ENCODE measurements at places on chromosomes 6 and 20.

DNA sequence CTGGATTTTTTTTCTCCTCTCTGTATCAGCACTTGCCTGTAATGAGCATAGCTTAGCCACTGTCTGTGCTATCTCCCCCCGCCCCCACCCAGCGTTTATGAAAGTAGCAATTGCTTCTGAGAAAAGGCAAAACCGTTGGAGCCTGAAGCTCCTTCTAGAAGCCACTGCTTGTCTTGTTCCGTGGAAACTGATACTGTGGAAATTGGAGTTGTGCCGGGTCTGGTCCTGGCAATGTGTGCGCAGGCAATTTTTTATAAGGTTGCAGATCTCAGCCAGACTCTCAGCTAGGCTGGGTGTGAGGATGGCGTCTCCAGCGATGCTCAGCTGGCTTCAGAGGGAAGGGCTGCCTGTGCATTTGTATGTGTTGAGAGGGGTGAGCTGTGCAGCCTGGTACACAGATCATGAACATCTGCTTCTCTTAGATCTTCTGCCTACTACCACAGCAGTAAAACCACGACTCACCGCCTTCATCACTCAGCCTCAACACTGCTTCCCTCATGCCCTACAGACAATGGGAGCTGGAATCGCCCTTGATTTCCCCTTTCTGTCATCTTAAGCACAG lies 72.4 kb upstream of the GTSF1L start:
- DNase-seq: peak; percentile 6

- no peak for DNase-seq
Measured at GRCh38 chr20:22795871-22796270, 211.5 kb upstream of the FOXA2 start.

DNA sequence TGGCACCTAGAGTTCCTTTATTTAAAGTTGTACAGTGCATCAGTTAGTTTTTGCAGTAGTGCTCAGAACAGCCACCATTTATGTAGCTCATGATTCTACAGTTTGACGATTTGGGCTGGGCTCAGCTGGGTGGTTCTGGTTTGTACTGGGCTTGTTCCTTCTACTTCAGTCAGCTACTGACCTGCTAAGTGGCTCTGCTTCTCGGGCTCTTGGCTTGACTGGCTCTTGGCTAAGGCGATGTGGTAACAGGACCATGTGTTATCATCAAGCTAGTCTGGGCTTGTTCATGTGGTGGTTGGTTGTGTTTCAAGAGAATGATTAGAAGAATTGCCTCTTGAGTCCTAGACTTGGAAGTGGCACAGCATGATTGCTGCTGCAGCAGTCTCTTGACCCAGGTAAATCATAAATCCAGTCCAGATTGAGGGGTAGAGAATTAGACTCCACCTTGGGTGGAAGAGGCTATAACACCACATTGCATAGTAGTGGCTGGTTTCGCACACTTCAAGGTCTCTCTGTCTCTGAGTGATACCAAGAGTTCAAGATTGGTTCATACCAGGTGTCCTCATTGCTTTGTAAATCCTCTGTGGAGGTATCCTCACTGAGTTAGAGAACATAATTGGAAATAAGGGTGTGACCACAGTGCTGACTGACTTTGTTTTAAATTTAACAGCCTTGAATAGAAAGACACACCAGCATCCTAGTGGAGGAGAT lies 253.0 kb downstream of the ARID1B start:
- DNase-seq: no peak

DNA sequence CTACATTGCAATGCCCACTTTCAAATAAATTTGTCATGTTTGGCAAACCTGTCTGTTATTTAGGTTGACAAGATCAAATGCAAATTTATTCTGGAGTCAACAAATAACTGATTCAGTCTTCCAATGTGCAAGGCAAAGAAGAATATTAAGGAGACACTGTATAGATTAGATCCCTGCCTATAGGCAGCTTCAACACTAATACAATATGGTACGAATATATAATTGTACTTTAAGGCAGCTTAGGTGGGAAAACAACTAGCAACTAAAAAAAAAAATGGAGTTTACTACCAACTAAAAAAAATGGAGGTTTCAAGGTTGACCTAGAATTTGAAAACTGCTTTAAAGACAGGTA lies 1.7 kb upstream of the PHF10 start:
- no peak for DNase-seq

GRCh38 chr6:45436544-45437438 lies 59.1 kb upstream of the SUPT3H start:
- DNase-seq: peak; percentile 92

DNA sequence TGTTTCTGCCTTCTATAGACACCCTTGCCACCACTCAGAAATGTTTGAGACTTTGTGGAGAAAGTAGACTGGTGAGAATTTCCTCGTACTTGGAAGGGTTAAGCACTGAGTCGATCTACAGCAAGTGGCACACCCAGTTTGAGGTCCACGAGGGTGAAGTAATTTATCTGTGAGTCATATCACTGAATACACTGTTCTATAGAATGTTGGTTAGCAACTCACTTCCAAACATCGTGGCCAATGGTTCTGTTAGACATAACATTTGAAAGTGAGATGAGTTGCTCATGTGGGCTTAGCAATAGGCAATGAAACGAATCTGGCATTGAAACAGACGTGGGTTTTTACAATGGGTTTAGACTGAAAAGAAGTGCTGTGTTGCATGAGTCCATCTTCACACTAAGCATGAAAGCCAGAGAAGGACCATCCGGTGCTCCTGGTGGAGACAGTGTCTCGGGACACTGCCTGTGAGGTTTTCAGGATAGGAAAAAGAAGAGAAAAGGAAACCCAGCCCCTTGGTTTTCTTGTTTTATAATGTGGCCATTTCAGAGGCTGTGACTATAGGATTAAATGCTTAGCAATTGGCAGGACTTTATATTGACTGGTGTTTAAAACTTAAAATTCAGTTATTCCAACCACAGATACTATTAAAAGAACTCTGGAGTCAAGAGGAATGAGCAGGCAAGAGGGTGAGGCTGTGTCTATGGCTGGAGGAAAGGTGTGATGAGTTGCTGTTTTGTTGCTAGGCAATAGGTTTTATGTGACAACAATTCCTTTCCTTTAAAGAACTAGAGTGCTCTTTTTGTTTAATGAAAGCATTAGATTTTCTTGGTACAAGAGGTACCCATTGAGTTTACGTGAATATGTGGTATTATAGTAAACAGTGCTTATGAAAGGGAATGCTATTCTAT lies 31.0 kb upstream of the EZR start:
- DNase-seq: peak; percentile 92

DNA sequence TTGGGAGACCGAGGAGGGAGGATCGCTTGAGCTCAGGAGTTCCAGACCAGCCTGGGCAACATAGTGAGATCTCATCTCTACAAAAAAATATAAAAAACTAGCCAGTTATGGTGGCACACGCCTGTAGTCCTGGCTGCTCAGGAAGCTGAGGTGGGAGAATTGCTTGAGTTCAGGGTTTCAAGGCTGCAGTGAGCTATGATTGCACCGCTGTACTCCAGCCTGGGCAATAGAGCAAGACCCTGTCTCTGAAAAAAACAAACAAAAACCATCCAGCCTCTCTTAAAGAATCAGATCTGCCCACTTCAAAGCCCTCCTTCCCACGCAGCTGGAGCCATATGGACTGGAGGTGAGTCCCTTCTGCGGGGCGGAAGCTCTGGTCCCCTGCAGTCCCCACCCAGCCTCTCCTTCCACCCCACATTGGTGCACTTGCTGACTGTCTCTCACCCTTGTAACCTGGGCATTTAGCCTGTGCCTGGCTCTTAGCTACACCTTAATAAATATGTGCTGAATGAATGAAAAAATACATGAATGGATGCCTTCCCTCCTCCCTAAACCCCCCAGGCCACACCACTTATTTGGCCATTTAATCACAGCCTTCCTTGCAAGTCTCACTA lies 7.2 kb upstream of the PARD6B start:
- DNase-seq: no peak

DNA sequence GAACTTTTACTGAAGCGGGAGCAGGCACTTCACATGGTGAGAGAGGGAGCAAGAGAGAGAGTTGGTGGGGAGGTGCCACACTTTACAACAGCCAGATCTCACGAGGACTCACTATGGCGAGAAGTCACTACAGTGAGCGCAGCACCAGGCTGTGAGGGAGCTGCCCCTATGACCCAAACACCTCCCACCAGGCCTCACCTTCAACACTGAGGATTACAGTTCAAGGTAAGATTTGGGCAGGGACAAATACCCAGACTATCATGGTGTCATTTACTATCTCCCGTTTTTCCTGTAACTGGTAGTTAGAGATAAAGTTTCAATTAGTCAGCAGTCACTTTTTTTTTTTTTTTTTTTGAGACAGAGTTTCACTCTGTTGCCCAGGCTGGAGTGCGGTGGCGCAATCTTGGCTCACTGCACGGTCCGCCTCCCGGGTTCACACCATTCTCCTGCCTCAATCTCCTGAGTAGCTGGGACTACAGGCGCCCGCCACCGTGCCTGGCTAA lies 7.8 kb downstream of the RBCK1 start:
- no peak for DNase-seq

- DNase-seq: no peak
Measured at GRCh38 chr6:168047841-168048723, 30.9 kb downstream of the FRMD1 start.

- DNase-seq: peak; percentile 9
Measured at GRCh38 chr6:117264692-117265409, 507 bp upstream of the VGLL2 start.

DNA sequence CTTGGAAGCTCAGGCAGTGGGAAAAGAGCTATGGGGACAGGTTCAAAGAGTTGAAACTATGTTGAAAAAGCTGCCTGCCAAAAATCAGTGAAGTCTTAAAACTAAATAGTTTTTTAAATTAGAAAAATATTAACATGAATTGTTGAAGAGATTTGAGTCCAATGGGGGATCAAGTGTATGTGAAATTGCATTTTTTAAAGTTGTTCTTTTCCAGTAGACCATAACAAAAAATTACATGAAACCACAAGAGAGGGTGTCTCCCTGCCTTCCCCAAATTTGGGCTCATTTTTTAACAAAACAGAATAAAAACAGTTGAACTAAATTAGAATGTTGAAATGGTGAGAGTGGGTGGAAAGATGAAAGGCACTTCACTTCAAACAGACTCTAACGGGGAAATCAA lies 31.5 kb upstream of the COL10A1 start:
- DNase-seq: no peak

DNA sequence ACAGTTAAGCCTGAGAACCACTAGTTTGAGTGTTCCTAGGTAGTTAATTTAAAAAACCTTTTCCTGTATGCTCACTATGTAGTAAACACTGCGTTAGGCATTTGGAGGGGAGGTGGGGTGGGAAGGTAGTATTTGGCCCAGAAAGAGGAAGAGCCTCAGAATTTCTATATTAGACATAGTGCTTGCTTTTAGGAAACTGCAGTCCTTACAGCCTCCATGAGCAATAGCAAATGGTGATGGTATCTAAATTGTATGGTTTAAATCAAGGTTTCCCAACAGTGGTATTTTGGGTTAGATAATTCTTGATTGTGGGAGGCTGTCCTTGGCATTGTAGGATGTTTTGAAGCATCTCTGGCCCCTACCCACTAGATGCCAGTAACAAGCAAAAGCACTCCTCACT lies 61.5 kb upstream of the RIPOR2 start:
- DNase-seq: peak; percentile 77

GRCh38 chr6:41706876-41707564 lies 28.4 kb downstream of the TFEB start:
- DNase-seq: peak; percentile 81

All from inflammatory macrophage treated with lipopolysaccharide for 4 hours (primary cell).